Activated T-cell treated with anti-CD3 and anti-CD28 coated beads for 1 hour (primary cell): ENCODE measurements at places on chromosomes 5 and 9.

DNA sequence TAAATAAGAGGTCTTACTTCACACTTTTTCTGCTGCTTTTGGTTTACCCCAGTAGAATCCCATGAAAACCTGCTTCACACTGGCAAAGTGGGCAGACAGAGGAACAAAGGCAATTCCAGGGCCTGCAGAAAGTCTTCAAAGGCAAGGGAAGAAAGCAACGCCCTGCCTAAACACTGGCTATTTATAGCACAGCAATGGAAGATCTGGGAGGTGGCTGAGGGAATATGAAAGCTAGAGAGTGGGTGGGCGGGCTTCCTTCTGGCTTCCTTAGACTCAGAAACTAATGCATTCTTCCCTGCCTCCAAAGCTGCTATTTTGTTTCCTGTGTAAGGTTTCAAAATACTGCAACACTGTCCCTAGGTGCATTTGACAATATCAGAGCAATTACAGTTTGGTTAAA lies 46.8 kb downstream of the ELAVL2 start:
- DNase-seq: no peak

- no peak for DNase-seq
These were observed 12.7 kb upstream of the DNAH5 start for GRCh38 chr5:13957032-13957645.

GRCh38 chr5:84535281-84535680 lies 150.6 kb upstream of the EDIL3 start:
- no peak for DNase-seq

GRCh38 chr9:131201856-131202255 lies 74.5 kb downstream of the FAM78A start:
- DNase-seq: no peak

DNA sequence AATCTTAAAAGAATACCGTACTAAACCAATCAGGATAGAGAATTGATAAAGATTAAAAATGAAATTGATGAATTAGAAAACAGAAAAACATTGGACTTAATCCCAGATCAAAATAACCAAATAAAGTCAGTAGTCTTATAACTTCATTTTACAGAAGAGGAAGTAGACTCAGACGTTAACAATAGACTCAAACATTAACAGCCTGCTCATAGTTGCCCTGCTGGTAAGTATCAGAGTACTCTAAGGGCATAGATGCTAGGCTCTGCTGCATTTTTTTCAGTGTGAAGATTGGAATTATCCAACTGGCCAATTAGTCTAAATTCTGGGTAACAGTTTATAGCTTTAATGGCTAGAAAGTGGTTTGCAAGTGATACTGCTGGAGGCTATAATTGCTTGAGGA lies 42.9 kb downstream of the ADGRV1 start:
- DNase-seq: no peak

DNA sequence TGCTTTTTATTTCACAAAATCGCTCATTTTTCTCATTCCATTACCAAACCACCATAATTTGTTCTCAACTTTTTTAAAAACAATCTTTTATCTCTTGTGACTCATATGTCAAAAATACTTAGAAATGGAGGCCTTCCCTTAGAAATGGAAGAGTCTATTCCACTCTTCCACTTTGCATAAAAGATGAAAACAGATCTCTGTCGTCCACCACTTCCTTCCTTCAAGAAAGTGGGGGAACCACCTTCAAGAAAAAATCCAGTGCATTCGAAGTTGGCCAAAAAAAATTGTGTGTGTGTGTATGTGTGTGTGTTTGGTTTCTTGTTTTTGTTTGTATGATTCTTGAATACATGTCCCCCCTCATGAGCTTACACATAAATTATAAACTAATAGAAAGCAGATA lies 628.8 kb upstream of the DMAC1 start:
- DNase-seq: no peak

- no peak for DNase-seq
These were observed 56.3 kb downstream of the STX17 start for GRCh38 chr9:99962680-99963261.

DNA sequence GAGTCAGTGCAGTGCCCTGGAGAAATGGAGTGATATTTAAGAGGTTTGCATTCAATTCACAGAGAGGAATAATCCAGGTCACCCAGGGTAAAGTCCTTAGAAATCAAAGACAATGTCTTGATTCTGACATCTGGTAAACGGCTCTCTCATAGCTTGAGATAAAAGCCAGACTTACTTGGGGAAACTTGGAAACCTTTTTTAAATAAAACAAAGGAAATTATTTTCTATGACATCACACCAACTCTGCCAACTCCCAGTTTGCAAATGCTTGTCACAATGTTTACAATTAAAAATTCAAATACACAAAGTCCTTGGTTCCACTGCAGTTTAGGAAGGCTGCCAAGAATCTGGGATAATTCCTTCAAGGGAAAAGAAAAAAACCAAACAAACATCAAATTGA lies 255.1 kb upstream of the NREP start:
- no peak for DNase-seq
